ENCODE measurements at places on chromosomes 6 and 20.
A peak's percentile ranks its signal among the peaks of the same experiment; 100 is the strongest.

GRCh38 chr6:18323935-18324705, 59.8 kb upstream of the DEK start:
- peak; percentile 33 for DNase-seq

- DNase-seq = peak; percentile 56
Observed at GRCh38 chr20:21808863-21809664, 103.6 kb downstream of the PAX1 start.

- DNase-seq = no peak
Observed at GRCh38 chr6:32132110-32132509, 2.0 kb upstream of the FKBPL start.

DNA sequence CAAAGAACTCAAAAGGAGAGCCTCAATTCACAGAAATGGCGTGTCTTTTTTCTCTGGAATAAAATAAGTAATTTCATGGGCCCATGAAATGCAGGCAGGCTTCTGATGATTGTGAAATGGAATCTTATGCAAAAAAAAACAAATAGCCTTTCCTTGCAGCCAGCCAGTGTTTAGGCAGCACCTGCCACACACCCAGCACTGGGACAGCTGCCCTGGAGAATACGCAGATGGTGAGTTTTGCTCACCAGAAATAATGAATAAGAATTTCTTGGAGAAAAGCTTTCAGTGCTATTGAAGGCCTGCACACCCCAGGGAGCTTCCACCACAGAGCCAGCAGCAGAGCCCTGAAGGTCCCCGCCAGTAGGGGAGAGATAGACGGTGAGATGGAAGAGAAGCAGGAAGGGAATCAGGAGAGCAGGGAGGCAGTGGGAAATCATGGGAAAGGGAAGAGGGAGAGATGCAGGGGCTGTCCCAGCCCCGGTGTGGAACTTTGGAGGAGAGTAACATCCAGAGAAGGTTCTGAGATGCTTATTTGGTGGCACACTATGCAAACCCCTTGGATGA, 54.9 kb downstream of the PXDC1 start:
- no peak for DNase-seq

DNA sequence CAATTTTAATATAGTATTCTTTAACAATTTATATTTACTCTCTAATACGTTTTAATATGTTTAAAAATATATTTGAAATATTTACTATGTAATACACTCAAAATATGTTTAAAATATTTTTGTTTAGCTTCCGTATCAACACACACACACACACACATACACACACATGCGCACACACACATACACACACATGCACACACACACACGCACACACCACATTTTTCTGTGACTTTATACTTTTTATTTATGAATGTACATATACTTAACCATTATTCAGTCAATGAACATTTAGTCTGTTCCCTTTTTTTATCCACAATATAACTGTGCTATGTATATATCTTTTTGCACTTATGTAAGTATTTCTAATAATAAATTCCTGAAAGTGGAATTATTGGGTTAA, 15.7 kb downstream of the OR2B6 start:
- no peak for DNase-seq

- no peak for DNase-seq
Observed at GRCh38 chr20:57814529-57814928, 104.7 kb upstream of the PMEPA1 start.

GRCh38 chr6:46290421-46291274, 119.9 kb upstream of the ENPP5 start:
- DNase-seq = no peak

DNA sequence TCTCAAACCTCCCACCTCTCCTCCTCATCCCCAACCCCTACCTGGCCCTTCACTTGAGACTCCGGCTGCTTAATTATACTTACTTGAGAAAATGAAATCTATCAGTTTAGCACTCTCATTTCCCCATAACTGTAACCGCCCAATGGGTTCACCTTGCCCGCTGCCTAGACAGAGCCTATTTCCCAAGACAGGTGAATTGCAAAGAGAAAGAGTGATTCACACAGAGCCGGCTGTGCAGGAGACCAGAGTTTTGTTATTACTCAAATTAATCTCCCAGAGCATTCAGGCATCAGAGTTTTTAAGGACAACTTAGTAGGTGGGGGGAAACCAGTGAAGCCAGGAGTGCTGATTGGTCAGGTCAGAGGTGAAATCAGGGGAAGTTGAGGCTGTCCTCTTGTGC, 301.4 kb upstream of the CDYL start:
- DNase-seq = no peak

DNA sequence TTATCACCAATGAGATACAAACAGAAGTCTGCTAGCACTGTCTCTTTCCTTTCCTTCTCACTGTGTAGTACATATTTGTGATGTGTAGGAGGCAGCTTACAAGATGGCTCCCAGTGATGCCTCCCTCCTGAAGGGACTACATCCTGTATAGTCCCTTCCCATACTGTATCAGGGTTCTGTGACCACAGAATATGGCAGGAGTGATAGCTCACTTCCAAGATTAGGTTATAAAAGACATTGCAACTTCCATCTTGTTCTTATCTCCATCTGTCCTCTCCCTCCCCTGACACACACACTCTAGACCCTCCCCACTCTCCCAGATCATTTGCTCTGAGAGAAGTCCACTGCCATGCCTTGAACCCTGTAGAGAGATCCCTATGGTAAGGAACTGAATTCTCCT, 38.0 kb downstream of the SESN1 start:
- no peak for DNase-seq

GRCh38 chr6:36766399-36766945, 68.8 kb downstream of the RAB44 start:
- DNase-seq = no peak

- no peak for DNase-seq
Observed at GRCh38 chr6:3013486-3013885, 13.8 kb downstream of the NQO2 start.

- DNase-seq = no peak
Observed at GRCh38 chr20:31720486-31721407, 1.9 kb downstream of the BCL2L1 start.

DNA sequence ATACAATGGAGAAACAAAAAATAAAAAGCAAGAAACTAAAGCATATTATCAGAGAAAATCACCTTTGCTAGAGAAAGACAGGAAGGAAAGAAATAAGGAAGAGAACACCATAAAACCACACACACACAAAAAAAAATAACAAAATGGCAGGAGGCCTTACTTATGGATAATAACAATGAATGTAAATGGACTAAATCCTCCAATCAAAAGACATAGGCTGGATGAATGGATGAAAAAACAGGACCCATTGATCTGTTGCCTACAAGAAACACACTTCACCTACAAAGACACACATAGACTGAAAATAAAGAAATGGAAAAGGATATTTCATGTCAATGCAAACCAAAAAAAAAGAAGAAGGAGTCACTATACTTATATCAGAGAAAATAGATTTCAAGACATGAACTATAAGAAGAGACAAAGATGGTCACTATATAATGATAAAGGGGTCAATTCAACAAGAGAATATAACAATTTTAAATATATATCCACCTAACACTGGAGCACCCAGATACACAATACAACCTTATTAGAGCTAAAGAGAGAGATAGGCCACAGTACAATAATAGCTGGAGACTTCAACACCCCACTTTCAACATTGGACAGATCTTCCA, 693.6 kb downstream of the HACE1 start:
- DNase-seq = no peak

DNA sequence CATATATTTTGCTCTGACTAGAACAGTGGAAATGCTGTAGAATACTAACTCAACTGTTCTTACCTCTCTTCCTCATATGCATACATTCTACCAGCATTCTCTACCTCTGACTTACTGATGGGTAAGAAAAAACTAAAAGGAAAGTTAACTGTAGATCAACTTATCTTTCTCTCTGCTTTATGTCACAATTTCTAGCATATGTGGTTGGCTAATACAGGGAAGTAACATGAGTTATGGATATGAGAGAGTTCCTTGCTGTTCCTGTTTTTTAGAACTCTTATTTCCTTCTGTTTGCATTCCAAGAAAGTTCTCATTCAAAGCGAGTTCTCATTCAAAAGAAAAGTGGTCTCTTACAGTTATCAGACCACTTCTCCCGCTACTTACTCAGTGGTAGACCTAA, 226.8 kb upstream of the SGK1 start:
- DNase-seq = no peak

- DNase-seq = no peak
Observed at GRCh38 chr6:161011492-161012480, 20.2 kb downstream of the MAP3K4 start.

- DNase-seq = no peak
Observed at GRCh38 chr6:115885636-115886366, 174.9 kb downstream of the FRK start.

- DNase-seq = no peak
Observed at GRCh38 chr6:36320475-36320874, 16.2 kb downstream of the BNIP5 start.

DNA sequence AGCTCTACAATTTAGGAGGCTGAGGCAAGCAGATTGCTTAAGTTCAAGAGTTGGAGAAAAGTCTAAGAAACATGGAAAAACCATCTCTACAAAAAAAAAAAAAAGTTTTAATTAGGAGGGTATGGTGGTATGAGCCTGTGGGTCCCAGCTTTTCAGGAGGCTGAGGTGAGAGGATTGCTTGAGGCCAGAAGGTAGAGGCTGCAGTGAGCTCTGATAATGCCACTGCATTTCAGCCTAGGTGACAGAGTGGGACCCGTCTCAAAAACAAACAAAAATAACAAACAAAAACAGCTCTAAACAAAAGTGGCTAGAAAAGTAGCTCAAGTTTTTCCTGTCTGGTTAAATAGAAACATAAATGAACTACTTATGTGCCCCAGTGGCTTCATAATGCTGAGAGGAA, 2133.6 kb upstream of the DEFB115 start:
- DNase-seq = no peak

DNA sequence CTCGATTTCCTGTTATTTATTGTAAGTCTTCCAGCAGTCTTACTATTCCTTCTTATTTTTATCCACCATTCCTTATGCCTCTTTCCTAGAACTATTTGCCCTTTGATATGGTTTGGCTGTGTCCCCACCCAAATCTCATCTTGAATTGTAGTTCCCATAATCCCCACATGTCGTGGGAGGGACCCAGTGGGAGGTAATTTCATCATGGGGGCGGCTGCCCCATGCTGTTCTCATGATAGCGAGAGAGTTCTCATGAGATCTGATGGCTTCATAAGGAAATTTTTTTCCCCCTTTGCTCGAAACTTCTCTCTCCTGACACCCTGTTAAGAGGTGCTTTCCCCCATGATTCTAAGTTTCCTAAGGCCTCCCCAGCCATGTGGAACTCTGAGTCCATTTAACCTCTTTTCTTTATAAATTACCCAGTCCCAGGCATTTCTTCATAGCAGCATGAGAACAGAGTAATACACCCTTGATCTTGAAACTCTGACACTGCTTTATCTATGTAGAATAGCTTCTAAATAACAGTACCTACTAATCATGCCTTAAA, 48.8 kb downstream of the PLN start:
- DNase-seq = no peak

- DNase-seq = no peak
Observed at GRCh38 chr6:111615916-111616612, 10.4 kb upstream of the TRAF3IP2 start.

GRCh38 chr6:140871911-140872310, 1260.8 kb upstream of the GJE1 start:
- no peak for DNase-seq

DNA sequence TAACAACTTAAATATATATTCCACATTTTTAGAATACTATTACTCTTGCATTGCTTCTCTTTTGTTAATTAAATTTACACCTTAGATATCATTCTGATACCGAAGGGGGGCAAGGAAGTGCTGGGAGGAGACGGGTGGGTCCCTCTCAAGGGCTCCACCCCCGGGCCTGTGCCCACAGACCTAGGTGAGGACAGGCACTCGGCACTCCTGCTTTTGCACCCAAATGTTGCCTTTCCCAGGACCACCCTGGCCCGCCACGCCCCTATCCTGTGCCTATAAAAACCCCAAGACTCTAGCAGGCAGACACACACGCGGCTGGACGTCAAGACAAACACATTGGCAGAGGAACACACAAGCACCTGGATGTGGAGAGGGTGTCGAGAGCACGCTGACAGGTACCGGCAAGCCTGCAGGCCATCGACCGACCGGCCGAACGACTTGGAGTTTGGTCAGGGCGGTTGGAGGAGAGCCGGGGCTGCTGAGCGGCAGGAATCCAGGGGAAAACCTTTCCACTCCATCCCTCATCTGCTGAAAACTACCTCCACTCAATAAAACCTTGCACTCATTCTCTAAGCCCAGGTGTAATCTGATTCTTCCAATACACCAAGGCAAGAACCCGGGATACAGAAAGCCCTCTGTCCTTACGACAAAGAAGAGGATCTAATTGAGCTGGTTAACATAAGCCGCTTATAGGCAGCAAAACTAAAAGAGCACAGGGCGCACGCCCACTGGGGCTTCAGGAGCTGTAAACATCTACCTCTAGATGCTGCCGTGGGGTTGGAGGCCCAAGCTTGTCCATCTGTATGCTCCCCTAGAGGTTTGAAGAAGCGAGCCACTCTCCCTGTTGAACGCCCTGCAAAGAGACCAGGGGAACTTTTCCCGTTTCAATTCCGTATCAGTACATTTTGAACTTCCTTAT, 197.4 kb upstream of the PRSS16 start:
- DNase-seq = peak; percentile 89

DNA sequence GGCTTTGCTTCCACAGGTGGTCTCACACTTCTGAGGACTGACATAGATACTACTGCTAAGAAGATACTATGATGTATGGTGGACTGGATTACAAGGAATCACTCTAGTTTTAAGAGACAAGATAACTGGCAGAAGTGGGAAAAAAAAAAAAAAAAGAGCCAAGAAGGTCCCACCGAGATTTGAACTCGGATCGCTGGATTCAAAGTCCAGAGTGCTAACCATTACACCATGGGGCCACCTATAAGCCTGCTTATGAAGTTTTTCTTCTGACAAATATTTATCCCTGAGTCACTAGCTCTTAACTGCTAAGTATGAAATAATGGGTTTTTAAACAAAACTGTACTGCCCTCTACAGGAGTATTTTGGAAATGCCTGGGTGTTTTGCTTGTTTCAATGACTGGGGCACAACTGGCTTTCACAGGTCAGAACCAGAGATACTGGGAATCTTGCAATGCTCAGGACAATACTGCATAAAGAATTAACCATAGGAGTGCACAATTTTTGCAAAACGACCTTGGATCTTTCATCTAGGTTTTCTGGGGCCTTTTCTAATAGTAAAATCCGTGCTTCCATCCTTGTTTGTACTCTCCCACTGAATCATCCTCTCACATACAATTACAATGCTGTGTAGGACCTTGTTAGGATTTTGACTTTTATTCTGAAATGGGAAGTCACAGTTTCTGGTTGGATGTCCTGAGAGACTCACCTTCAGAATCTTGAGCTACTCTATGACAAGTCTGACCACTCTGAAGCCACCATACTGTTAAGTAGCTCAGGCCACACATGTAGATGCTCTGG, 116.3 kb downstream of the OR2B2 start:
- DNase-seq = peak; percentile 66

- no peak for DNase-seq
Observed at GRCh38 chr20:61185841-61186601, 66.0 kb upstream of the CDH4 start.

DNA sequence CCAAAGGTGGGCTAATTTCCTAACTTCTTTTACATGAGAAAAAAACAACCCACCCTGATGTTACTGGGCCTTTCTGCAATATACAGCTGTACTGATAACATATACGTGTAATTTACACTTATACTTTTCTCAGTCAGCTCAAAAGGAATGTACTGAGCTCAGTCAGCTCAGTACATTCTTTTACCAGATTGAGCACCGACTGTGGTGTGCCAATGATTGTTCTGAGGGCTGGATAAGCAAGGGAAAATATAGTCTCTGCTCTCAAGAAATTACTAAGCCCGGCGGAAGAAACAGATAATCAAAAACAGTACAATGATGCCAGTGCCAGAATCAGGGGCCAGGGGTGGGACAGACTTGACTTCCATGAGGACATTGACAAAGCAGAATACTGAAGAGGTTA, 10.0 kb upstream of the BLOC1S5 start:
- no peak for DNase-seq
